Effector memory CD8-positive, alpha-beta T cell (primary cell): ENCODE measurements at places on chromosomes 3 and 15.
A peak's percentile ranks its signal among the peaks of the same experiment; 100 is the strongest.

DNA sequence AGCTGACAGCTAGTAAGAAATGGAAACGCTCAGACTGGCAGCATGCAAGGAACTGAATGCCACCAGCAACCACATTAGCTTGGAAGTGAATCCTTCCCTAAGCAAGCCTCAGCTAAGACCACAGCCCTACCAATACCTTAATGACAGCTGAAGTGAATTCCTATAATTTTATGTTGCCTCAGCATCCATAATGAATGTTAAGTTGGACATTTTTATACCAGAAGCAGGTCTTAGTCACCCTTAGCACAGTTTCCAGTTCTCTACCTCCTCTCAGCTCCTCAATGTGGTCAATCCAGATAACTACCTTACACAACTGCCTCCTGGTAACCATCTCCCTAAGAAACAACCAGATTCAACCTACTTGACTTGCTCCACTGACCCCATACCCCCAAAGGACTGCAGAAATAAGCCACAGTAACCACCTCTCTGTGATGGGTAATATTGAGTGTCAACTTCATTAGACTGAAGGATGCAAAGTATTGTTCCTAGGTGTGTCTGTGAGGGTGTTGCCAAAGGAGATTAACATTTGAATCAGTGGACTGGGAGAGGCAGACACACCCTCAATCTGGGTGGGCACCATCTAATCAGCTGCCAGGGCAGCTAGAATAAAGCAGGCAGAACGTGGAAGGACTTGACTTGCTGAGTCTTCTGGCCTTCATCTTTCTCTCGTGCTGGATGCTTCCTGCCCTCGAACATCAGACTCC is 33.5 kb downstream of the NEDD4 start:
- DNase-seq: no peak

DNA sequence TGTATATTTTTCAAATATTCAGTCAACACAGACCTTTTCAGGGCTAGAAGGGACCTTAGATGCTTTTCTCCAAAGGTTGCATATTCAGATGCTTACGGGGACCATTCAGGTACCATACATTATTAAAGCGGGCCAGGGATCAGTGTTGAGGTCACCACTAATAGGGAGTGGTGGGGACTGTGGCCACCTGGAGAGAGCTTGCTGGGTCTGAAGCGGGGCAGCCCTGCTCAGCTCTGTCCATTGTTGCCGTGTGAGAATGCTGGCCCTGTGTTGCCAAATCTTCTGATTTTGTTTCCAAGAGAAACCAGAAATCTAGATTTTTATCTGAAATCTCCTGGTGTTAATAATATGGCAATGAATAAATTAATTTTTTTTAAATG is 23.7 kb downstream of the ABHD2 start:
- DNase-seq: no peak

DNA sequence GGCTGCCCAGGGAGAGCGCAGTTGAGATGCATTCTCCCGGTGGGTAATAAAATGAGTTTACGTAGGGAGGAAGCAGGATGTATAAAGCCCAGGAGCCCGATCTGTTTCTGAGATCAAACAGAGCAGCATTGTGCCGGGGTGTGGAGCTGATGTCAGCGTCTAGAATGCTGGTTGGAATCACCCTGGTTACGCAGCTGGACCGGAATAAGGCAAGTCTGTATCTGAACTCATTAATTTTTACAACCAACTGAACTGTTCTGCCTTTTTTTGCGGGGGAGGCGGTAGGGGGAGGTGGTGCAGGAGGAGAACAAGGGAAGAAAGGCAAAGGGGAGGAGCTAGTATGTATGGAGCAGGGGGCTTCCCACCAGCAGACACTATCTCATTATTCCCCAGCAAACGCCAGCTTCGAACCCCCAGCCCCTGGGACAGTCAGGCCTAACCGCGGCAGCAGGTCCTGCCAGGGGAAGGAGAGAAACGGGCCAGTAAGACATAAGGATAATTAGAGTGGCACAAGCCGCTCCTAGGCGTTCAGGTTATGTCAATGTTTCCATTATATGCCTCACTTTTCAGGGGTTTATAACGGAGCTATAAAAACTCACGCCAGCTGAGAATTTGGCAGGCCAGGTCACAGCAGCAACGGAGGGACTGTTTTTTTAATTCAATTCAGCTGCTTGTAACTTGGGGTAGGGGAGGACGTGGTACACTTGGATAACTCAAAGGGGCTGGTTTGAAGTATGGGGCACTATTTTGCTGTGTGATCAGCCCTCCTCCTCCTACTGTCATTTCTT is 175.3 kb upstream of the HES1 start:
- DNase-seq: no peak

DNA sequence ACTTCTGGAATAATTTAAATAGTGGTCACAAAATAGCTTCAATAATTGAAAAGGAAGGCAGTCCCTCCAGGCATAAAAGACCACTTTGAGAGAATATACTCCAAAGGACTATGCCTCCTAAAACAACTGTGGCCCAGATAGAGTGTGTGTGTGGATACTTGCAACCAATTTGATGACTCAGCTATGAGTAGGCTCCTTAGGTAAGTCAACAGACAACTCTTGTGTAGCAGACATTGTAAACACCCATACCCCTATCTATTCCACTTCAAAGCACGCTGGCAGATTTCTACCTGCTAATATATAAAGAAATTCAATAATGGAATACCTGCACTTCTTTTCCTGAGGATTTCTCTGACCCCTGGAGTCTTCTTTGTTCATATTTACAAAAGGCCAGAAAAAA is 254.5 kb downstream of the NEK10 start:
- DNase-seq: no peak

- DNase-seq: no peak
Observed at GRCh38 chr15:77988347-77989295, 88.9 kb downstream of the TBC1D2B start.

GRCh38 chr3:134186391-134186790 is 64.3 kb downstream of the RYK start:
- no peak for DNase-seq

- peak; percentile 38 for DNase-seq
Observed at GRCh38 chr3:197555281-197556261, at the start of gene BDH1. BDH1 (minus strand) TSS chr3:197555968; CDS start chr3:197546443, 9,525 bp downstream.

DNA sequence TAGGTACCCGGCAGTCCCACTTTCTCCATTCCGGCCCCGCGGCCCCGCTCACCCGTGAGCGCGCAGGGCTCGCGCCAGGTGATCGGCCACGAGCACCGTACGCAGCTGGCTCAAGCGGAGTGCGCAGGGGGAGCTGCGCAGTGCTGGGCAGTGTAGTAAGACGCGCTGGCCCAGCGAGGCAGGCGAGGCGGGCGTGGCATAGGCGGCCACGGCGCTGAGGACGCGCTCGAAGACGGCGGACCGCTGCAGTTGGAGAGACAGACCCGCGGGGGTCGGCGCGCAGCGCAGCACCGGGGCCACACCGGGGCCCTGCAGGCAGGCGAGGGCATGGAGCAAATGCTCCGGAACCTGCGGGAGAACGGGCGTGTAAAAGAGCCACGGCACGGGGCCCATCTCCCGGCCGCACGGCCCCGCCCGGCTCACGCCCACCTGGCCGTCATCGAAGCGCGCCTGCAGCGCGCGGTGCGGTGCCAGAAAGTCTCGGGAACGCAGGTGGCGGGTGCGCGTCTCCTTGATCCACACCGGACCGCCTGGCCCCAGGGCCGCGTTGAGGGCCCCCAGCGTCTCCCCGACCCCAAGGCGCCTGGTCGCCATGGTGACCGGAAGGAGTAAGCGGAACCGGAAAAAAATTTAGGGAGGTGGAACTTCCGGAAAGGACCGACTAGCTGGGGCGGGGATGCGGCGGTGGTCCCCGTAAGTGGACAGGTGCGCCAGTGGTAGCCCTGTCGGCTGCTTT is at the start of gene DALRD3:
Gene DALRD3 (minus strand): TSS at position 610 of the 736 bp plus-strand sequence. CDS start 16 bp downstream, at position 594.
- peak; percentile 57 for DNase-seq

GRCh38 chr15:56812961-56813360 is 79.7 kb upstream of the ZNF280D start:
- DNase-seq: no peak

- DNase-seq: no peak
Observed at GRCh38 chr3:130979117-130979516, 47.5 kb downstream of the ASTE1 start.

GRCh38 chr3:153901991-153902390 is 219.2 kb upstream of the ARHGEF26 start:
- DNase-seq: no peak

GRCh38 chr15:97470417-97470816 is 490.1 kb upstream of the ARRDC4 start:
- no peak for DNase-seq

GRCh38 chr15:60264566-60264965 is 133.2 kb downstream of the ANXA2 start:
- DNase-seq: no peak

- DNase-seq: no peak
Observed at GRCh38 chr3:159637883-159638542, 350.6 kb upstream of the IL12A start.

DNA sequence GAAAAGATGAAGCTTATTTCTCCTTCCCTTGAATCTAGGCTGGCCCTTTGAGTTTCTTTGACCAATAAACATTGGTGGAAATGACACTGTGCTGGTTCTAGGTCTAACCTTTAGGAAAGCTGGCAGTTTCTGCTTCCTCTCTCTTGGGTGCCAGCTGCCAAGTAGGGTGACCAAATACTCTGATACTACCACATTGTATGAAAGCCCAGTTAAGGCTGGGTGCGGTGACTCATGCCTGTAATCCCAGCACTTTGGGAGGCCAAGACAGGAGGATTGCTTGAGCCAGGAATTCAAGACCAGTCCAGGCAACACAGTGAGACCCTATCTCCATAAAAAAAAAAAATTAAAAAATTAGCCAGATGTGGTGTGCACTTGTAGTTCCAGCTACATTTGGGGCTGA is 320.7 kb downstream of the ZNF621 start:
- no peak for DNase-seq

DNA sequence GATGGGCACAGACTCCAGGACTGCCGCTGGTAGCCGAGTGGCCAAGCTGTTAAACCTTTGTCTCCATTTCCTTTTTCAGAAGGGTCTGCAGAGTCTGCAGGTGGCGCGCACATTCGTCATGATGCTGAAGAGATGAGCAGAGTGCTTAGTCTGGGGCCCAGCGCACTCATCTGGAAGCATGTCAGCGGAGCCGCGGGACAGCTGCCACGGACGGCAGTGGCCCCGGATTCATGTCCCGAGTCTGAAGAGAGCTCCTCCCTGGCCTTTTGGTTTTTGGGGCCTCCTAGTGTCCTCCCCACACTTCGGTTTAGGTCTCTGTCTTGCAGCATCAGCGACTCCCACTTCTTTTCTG is 42.6 kb downstream of the KLHL25 start:
- DNase-seq: no peak

DNA sequence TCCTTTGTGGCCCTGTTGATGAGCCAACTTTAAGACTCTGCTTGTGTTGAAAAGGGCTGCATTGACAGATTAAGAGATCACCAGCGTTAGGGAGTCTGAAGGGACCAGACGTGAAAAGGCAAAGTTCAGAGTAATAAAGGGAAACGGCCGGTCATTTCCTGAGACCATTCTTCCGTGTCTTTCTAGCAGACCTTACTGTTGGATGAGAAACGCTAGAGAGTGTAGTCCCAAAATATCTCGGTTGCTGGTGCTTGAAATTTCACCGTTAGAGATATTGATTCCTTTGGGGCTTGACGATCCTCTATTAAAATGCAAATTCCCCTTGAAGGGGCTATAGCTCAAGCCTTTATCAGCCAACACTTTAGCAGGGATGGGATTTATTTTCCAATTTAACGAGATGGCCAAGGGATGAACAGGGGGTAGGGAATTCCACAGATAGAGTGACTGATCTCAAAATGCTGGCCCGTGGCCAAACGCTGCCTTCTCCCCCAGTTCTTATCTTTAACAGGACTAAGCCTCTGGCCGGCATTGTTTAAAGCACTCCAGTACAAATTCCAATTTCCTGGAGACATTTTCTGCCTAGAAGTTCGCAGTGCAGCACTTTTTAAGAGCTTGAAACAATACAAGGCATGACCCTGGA is 250.4 kb downstream of the TJP1 start:
- DNase-seq: no peak

- no peak for DNase-seq
Observed at GRCh38 chr15:88341006-88341405, 84.5 kb upstream of the NTRK3 start.

DNA sequence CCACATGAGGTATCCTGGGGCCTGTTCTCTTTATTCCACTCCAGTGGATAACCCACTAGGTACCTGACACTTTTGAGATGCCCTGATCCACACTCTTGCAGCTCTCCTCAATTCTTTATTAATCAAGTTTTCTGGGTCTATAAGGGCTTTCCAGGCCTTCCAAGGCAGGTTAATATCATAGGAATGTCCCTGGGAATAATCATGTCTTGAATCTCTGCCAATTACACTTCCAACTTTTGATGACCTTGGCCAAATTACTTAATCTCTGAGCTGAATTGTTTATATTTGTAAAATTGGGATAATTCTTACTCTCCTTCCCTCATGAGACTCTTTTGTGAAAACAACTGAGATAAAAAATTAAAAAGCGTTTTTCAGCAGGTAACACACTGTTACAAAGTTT is 881.7 kb downstream of the MCTP2 start:
- no peak for DNase-seq

DNA sequence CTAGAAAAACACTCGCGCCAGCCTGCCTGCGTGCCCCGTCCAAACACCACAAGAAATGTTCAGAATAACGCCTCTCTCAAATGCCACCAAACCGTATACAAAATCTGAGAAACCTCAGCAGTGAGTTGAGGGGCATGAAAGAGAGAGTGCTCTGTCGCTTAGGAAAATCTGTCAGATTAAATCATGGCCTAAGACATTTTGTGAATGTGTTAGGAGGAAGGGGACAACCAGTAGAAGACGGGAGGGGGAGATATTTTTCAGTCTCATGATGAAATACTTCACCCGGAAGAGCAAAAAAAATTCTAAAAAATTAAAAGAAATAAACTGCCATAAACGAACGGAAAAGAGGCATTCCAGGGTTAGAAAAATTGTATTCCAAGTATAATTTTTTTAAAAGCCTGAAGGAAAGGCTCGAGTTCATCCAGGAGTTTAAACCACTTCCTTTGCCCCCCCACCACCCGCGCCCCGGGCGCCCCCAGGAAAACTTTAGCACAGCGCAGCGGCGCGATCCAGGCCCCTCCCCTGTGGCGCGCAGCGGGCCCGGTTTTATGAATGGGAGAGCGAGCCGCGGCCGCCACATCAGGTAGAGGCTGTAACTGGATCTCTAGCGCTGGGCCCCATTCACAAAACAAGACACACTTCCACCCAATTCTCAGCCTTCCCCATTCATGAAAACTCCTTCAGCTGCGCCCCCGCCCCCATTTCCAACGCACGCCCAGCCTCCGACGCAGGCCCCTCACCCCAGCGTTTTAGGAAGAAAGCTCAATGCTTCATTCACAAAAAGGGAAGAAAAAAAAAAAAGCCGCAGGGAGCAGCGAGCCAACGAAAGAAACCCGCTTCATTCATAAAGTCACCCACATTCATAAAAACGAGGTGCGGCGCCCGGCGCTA is 1.4 kb downstream of the ETV5 start:
- DNase-seq: no peak

GRCh38 chr3:39347586-39347876 is 18.0 kb downstream of the CCR8 start:
- DNase-seq: no peak
